ENCODE measurements at places on chromosomes 6 and 20.

- DNase-seq = peak; percentile 33
These were observed 78.7 kb downstream of the CDH26 start for GRCh38 chr20:60036746-60037499.

- DNase-seq = no peak
These were observed 577.8 kb downstream of the PRKN start for GRCh38 chr6:162149786-162150185.

DNA sequence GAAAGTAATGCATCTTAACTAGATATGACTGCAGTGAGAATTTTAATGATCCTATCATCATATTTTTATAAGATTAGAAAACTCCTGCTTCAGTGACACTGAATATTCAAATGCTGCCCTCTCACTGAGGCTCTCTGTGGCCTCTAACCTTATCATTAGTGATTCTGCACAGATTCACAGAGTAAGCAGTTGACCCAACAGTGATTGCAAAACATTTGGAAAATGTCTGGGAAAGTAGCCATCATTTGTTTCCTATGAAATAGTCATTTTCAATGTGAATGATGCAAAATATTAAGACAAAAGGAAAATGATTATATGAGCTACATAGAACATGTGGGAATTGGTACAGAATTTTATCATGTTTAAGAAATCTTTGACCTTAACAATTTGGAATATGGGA is 210.3 kb downstream of the TBX18 start:
- DNase-seq = no peak

GRCh38 chr20:40682104-40682981 is 6.7 kb downstream of the MAFB start:
- peak; percentile 49 for DNase-seq

DNA sequence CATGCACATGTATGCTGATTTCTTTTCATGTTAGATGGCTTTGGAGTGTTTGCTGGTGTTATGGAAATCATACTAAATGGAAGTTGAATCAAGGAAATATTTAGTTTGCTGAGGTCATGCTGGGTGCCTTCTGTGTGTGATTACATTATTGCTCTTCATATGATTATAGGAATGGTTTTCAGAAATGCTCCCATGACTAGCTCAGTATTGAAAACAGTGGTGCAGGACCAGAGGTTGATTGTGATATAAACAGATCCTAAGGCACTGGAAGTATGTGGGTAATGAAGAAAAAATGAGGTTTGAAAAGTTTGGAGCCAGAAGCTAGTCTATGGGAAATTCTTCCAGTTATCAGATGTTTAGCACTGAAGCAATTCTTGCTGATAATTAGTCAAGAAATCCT is 693.1 kb downstream of the UTRN start:
- DNase-seq = no peak

DNA sequence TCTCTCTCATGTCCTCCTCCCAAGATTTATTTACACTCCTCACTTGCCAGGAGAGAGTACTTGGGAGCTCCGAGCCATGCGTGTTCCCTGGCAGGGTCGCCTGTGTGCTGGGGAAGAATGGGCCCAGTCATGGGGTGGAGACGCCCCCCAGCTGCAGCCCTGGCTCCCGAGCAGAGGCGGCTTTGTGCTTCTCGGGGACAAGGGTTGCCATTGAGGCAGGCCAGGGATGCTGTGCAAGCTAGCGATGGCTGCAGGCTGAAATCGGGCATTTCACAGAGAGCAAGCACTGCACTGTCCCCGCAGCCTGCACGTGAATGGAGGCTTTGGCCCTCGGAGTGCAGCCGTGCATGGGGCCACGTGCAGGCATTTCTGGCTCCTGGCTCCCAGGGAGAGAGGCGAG is 23.8 kb downstream of the PHACTR3 start:
- DNase-seq = no peak

DNA sequence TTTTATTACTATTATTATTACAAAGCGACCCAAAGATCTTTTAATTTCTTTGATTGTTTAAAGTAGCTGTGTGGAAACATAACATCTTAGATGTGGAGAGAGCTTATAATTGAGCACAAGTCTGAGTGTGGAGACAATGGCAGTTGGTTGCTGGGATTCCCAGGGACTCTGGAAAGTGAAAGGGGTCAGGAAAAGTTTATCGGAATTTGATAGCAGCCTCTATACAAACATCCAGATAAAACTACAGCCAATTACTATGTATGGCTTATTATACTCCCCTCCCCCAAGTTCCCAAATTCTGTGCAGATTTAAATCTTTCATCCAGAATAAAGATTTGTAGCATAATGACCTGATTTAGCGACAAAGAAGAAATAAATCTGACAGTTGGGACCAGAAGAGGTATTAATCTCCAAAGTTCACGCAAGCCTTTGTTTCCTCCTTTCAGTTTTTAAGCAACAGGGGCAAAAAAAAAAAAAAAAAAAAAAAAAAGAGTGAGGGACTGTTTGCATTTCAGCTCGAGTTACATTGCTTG is 121.4 kb upstream of the MAP3K7 start:
- no peak for DNase-seq

- no peak for DNase-seq
These were observed 928.9 kb upstream of the CITED2 start for GRCh38 chr6:140303218-140303949.

GRCh38 chr6:36280983-36281382 is 11.1 kb downstream of the PNPLA1 start:
- no peak for DNase-seq

All from iPS-NIHi11 (cell line).